ENCODE measurements at places on chromosomes 13 and 19.

GRCh38 chr19:6524311-6524710 lies 6.5 kb upstream of the TNFSF9 start:
- no peak for DNase-seq

- no peak for DNase-seq
Observed at GRCh38 chr13:34412295-34412694, 529.8 kb upstream of the NBEA start.

DNA sequence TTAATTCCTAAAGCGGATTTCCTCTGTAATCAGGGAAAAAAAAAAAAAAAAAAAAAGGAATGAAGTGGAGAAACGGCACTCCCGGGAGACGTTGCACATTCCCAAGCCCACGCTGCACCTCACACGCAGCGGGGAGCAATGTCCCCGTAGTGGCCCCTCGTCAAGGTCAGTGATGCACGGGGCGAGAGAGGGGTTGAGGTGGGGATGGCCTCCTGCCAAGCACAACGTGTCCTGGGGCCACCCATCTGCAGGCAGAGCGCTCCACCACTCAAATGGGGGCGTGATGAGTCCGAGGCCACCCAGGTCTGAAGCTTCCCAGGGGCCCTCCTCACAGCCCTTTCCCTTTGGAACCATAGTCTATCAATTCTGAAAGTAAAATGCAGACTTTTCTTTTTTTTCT lies 15.1 kb downstream of the PLK5 start:
- DNase-seq, result no peak

GRCh38 chr13:81394640-81395039 lies 1053.7 kb upstream of the SPRY2 start:
- no peak for DNase-seq

DNA sequence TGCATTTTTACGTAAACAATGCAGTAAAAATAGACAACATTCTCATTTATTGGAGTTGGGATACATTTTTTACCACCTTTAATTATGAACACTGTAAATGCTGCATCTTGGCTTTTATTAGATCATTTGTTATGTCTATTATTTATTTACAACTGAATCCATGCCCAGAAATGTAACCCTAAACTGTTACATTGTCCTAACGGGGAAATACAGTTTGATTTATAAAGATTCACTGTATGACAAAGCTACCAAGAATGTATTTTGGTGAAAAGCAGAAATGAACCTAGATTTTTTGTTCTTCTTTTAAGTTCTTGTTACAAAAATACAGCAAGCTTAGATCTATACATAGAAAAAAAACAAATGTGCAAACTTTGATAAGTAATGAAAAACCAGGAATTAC lies 1.1 kb downstream of the METTL21C start:
- no peak for DNase-seq

- no peak for DNase-seq
Observed at GRCh38 chr13:29956853-29957252, 106.4 kb upstream of the UBL3 start.

DNA sequence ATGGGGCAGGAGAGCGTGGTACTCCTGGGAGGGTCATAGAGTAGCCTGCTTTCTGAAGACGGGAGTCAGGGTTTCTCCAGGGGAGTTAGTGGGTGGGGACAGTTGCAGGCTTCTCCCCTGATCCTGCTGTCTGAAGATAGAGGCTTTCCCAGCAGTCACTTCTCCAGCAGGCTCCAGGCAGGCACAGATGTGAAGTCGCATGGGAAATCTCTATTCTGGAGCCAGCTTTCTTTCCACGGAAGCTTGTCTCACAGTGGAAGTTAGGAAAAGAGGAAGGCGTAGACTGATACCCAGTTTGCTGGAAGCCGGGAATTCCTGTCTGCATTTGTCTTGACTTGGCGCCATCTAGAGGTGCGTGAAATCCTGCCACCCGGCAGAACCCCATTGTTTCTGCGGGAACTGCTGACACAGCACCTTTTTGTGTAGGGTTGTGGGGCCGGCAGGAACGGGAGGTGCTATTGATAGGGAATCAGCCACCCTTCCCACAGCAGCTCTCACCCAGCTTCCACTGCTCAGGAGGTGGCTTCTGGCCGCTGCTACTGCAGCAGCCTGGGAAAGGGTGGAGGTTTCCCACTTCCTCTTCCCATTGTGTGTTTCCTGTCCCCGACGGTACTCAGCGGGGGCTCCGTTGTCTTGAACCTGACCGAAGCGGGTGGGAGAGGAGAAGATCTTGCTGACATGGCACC lies 28.5 kb upstream of the NPAS1 start:
- peak; percentile 30 for DNase-seq

GRCh38 chr13:20161275-20161950 lies 561 bp upstream of the GJA3 start:
- DNase-seq, result peak; percentile 59

- no peak for DNase-seq
Observed at GRCh38 chr13:67538906-67539305, 308.8 kb upstream of the PCDH9 start.

- DNase-seq, result no peak
Observed at GRCh38 chr13:50932091-50932490, 22.5 kb downstream of the RNASEH2B start.

DNA sequence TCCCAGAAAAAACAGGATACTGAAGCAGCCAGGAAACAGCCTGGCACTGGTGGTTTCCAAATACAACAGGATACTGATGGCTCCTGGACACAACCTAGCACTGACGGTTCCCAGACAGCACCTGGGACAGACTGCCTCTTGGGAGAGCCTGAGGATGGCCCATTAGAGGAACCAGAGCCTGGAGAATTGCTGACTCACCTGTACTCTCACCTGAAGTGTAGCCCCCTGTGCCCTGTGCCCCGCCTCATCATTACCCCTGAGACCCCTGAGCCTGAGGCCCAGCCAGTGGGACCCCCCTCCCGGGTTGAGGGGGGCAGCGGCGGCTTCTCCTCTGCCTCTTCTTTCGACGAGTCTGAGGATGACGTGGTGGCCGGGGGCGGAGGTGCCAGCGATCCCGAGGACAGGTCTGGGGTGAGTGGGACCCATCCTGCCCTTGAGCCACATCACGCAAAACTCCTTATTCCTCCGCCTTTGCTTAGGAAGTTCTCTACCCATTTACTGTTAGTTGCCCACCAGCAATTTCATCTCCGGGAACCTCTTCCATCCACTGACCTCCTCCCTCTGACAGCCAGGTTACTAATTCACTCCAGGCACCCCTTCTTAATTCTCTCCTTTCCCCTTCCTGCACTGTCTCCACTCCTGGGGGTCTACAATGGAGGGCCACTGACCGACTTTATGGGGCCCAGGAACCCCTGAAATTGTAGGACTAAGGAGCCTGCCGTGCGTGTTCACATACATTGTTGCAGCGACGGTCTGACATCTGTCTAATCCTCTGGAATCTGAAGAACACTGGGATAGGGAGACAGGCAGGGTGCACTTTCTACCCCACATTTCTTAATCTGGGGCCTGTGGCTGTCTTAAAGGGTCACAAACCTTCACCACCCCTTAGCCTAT lies 1.2 kb downstream of the ITPKC start:
- DNase-seq, result no peak

GRCh38 chr19:10227026-10227971 lies 3.8 kb downstream of the S1PR2 start:
- no peak for DNase-seq

DNA sequence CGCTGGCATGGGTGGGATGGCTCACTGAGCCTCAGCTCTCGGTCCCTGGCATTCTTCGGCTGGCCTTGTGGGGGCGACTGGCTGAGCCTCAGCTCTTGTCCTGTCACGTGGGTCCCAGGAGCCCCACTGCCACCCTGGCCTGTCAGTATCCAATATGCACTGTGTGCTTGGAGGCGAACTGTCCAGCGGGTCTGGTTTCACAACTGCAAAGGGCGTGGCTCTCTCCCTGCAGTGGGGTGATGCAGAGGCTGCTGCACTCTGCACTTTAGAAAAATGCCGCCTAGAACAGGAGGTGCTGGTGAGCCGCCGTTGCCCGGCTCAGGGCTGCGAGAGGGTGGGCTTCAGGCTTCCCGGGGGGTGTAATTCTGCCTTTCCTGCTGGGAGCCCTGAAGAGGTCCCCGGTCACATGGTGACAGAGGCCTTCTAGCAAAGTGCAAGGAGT lies 17.0 kb upstream of the TMEM255B start:
- peak; percentile 25 for DNase-seq

DNA sequence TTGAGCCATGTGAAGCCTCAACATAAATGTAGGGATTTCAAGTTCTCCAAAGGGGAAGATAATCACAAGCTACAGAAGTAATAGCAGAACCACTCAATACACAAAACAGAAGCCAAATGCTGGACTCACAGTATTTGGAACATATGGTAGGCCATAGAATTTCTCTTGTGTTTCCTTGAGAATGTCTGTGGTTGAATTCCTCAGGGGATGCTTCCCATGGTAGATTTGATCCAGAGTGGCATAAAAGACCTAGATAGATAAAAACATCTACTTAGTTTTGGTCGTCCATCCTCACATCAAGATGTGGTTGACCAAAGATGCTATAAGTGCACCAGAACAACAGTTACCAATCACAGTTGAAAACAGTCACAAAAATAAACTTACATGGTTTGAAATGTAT lies 83.4 kb downstream of the MIPEP start:
- DNase-seq, result no peak

DNA sequence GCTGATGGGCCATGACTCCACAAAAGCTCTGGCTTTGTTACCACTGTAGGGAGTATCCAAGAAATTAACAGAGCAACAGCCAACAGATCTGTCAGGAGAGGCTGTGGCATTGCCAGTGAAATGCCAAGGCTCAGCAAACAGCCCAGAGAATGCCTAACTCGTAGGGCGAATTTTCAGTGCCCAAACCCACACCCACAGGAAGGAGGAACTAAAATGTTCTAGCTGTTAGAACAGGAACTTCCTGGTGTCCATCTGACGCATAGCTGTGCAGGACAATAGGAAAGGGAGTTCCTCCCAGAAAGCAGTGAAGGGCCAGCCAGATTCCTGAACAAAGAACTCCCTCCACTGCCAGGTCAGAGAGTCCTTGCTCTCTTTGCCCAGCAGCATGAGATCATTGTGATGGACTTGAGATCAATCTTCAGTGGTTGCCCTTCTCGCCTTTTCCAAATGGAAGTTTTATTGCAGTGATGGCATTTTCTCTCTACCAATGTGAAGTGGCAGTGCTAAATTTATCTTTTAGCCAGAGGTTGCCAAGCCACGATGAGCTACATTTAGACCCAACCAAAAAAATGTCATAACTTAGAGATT lies 224.2 kb upstream of the STARD13 start:
- no peak for DNase-seq

DNA sequence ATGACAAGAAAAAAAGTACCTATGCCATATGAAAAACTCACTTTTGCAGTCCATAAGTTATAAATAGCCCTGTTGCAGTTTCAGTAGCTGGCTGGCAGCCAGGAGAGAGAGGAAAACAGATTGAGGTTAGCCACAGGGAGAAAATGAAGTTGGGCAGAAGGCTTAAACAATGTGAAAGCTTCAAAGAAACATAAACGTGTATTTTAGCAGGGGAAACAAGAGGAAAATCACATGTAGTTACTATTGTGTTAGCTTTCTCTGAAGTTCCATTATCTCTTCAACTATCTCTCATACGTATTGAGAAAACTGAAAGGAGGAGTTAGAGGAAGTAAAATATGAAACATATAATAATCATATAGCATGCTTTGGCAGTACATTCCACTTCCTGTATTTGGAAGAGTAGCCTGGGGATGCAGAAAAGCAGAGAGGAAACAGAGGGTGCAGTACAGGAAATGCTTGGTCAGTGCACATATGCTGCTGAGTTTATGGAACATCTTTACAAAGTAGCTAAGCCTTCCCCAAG lies 1551.1 kb downstream of the EFNB2 start:
- DNase-seq, result no peak

GRCh38 chr13:94902722-94903407 lies 190.5 kb upstream of the SOX21 start:
- no peak for DNase-seq

DNA sequence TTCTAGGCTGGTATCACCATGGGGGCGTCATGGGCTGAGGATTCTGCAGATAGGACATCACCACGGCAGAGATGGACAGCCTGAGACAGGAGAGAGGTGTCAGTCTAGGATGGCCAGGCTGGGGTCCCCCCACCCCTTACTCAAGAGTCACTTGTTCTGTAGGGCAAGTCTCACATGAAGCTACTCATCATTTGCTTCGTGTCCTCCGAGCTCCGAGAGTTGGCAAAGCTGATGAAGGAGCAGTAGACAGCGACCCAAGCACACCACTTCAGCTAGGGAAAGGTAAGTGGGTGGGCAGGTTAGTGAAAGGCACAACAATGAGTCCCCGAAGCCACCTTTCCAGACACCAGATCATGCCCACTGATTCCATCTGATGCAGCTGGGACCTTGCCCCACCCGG lies 1.7 kb downstream of the WDR83 start:
- no peak for DNase-seq

DNA sequence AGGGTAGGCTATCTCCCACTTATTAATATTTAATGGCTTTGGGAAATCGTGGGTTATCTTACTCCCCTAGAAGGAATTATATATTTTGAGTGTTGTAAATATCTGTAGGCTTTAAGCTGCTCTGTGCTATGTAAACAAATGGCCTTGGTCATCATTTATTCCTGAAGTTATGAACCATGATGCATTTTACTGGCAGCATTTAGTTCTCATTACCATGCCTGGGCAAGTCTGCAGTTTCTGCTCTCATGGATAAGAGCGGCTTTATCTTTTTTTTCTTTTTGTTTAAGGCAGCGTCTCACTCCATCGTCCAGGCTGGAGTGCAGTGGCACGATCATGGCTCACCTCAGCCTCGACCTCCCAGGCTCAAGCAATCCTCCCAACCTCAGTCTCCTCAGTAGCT lies 156.1 kb downstream of the IRS2 start:
- no peak for DNase-seq

GRCh38 chr13:102401766-102402165 lies at the start of gene FGF14:
FGF14 (minus strand) TSS chr13:102402048.
- no peak for DNase-seq

Data from germinal center (tissue), 1 donor.